ENCODE measurements at places on chromosomes 1 and 21.

- no peak for DNase-seq
These were observed 66.8 kb downstream of the KCNN3 start for GRCh38 chr1:154802982-154803920.

DNA sequence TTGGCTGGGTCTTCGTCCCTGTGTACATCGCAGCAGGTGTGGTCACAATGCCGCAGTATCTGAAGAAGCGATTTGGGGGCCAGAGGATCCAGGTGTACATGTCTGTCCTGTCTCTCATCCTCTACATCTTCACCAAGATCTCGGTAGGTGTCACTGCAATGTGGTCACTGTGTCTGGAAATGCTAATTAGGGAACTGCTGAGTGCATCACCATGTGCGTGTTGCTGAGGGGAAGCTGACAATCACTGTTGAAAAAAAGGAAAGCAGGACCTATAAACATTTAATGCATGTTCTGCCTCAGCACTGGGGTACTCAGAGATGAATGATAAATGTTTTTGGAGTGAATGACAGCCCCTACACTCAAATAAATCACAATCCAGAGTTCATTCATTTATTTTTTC is 6.8 kb downstream of the SLC5A9 start:
- no peak for DNase-seq

- DNase-seq, result no peak
These were observed 150.5 kb downstream of the LYPLAL1 start for GRCh38 chr1:219324171-219324570.

- DNase-seq, result no peak
These were observed 8.9 kb downstream of the SLC66A1 start for GRCh38 chr1:19321071-19321470.

- DNase-seq, result no peak
These were observed 8.4 kb downstream of the FOXE3 start for GRCh38 chr1:47424336-47424982.

Data from CD4-positive, alpha-beta T cell treated with Interferon alpha-2 for 1 hour (primary cell).